ENCODE measurements at places on chromosomes 7 and 10.

DNA sequence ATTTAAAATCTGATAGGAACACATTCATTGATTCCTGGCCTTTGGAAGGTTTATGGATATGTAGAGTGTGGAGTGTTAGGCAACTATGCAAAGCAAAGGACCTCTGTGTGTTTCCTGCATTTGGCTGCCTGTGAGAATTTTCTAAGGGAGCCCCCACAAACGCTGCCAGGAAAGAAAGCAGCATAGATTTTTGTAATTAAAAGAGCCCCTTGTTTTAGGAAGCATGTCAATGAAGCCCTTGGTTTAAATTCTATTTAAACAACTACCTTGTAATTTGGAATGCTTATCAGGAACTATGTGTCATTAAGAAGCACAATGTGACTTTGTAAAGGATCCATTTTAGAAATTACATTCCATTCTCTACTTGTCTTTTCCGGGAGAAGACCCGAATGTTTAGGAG, 742.5 kb downstream of the NXPH1 start:
- no peak for DNase-seq

DNA sequence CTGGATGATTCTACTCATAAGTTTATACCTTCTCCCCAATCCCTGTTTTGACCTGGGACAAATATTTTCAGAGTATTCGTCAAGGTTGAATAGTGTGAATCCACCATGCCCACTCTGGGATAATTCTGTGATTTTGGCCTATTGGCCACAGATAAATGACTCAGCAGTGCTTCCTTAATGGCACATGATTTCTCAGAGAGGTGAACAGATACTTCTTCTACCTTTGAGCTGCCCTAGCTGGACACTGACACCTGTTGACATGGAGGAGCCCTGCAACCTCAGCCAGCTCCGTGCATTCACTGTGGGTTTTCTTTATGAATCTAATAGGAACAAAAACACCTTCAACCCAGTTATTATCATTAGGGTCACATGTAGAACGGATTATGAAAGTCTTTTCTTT, 40.9 kb upstream of the HPS1 start:
- no peak for DNase-seq

GRCh38 chr10:53765311-53765710, 992.7 kb upstream of the MBL2 start:
- DNase-seq, result no peak

- DNase-seq, result no peak
Measured at GRCh38 chr10:96208946-96209345, 62.4 kb downstream of the BLNK start.

DNA sequence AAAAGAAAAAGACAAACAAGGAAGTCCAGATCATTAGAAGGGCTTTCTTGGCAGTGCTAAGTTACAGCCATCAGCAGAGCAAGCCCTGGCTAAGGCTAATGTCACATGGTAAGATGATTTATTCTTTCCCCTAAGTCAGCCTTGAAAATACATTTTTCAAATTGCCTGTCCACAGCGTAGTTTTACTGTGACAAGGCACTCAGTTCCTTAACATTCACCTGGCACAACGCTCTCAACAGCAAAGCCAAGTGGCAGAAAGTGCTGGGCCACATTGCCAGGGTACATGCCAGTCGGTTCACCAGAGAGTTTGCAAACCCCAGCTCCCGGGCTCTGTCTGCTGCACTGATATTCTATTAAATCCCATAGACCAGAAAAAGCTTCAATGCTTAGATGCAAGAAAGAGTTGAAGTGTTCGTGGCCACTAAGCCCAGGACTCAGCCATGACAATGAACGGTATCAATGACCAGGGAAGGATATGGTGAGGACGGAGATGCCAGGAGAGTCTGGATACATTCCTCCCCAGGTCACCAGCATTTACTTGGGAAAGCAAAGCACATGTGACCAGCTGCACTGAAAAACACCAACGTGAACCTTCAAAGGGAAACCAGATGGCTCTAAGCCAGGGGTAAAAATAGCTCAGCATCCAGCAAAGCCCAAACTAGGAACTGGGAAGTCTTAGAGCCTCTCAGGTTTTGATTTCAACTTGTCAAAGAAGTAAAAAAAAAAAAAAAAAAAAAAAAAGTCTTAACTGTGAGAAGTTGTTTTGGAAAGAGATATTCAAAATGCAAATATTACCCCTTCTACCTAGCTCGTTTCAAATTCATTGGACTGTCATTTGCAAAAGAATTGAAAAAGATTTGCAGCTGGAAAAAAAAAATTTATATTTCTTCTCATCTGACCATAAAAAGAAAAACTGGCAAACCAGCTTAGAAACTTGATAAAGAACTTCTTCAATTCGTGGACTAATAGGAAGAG, 23.9 kb upstream of the MPP7 start:
- no peak for DNase-seq

DNA sequence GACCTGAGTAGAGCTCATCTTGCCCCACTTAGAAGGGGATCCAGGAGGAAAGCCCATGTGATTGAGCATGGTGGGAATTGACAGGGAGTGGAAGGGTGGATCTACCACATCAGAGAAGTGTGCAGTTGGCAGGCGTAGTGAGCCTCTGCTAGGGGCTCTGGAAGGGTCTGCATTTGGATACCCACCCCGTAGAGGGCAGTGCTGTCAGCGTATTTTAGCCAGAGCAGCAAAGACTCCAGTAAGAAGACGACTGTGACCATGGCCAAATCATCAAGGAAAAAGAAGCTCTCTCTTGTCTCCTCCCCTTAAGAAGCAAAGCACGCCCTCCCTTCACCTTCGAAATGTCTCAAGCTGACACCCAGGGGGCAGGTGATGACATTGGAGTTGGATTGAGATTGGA, 68.8 kb upstream of the INHBA start:
- no peak for DNase-seq

DNA sequence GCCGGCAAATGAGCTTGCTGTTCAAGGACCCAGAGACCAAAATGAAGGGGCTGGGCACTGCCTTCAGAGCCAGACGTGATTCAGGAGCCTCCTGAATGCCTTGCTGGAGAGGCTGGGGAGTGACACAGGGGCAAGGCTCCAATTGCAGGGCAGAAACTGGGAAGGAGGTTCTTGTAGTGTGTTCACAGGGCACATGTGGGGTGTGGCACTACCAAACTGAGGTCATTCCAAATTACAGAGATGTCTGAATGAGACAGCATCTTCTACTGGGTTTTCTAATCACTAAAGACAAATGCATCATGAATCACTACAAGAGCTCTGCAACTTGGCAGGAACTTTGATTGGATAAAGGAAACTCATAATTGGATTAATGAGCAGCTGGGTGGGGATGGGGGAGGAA, 17.8 kb downstream of the CRTAC1 start:
- no peak for DNase-seq

DNA sequence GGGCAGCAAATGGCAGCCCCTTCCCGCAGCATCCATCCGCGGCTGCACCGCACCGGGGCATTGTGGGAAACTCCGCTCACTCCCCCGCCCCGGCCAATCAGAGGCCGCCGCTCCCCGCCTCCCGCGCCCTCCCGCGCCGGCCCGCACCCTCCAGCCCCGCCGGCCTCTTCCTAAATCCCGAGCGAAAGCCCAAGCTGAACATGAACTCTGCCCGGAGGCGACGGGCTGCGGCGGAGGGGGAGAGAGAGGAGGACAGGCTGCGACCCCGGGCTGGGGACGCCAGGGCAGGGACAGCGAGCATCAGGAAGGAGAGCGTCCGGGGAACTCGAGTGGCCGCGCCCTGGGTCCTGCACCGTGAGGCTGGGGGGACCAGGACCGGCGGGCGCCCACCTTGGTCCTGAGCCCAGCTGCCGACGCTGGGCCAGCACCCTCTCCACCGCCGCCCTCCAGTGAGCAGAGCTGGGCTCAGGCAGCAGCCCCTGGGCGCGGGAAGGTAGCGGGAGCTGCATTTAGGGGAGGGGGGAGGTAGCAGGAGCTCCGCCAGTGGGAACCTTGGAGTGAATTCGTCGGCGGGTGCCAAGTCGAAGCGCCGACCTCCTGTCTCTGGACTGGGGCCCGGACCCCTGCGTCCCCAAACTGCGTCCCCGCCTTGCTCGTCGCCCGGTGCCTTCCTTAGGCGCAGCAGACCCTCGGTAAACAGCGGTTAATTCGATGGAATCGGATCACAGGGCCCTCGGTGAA, at the start of gene DGKI:
Gene DGKI (minus strand): TSS at position 148 of the 741 bp plus-strand sequence.
- no peak for DNase-seq

DNA sequence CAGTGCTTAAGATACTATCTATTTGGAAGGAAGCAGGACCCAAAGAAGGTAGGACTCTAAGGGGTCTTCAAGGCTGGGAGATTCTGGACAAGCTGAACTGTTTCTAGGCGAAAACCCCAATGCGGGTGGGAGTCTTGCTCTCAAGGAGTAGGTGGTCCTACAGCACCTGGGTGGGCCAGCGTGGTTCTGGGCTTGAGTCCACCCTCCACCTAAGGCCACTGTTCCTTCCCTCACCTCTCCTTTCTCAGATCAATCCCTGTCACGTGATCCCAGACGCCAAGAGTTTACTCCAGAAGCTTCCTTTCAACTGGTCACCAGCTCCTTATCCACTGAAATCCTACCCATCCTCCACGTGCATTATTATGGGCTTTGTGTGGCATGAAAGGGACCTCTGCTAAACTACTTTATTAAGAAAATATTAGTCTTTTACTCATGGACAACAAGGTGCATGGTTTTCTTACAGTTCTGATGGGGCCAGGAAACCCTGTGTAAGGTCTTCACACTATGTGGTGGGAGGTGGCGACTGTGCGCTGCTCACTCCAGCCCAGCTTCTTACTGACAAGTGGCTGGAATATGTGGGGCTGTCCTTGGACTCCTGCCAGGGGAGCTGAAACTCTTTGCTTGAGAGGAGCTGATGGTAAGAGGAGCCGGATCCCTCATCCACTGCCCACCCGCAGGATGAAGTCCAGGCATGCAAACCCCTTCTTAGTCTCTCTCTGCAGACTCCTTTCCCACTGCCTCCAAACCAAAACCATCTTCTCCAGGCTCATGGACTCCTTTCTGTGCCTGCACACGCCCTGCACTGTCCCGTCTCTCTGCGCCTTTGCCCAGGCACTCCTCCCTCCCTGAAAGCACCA, 1.6 kb downstream of the ZNF746 start:
- no peak for DNase-seq

GRCh38 chr10:11018432-11018841, 765 bp downstream of the CELF2 start:
- DNase-seq, result no peak

- no peak for DNase-seq
Measured at GRCh38 chr7:16345979-16346958, 75.1 kb downstream of the CRPPA start.

DNA sequence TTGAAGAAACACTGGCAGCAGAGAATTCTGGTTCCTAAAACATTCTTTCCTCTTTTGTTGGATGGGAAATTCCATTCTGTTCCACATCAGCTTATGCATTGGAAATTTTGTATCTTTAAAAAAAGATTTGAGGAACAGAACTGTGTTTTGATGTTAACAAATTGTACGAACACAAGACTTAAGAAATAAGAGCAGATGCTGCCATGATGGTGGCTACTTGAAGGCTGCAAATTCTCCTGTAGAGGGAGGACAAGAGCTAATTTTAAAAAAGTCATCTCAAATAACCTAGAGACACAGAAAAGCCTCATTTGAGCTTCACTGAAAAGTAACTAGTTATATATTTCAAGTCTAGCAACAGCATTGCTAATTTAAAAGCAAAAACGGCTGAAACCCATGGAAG, 29.8 kb downstream of the NDUFB2 start:
- DNase-seq, result no peak

DNA sequence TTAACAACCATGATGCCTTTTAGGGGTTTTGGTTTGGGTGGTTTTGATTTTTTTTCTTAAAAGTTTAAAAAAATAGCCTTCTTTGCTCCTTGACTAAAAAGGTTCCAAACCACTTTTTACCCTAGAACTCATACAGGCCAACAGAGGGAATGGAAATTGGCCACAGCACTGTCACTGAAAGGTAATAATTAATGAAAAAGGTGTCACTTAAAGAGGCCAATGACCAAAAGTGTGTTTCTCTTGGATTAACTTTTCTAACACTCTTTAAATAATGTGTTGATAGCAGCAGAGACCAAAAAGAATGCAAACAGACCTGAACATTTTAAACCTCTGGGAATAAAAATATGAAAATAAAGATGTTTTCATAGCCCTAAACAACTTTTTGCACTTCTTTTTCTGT, 221.1 kb upstream of the TCF7L2 start:
- DNase-seq, result no peak

- DNase-seq, result no peak
Measured at GRCh38 chr7:84663224-84663623, 468.6 kb upstream of the SEMA3A start.

GRCh38 chr7:44373418-44373740, 48.0 kb upstream of the CAMK2B start:
- DNase-seq, result no peak

DNA sequence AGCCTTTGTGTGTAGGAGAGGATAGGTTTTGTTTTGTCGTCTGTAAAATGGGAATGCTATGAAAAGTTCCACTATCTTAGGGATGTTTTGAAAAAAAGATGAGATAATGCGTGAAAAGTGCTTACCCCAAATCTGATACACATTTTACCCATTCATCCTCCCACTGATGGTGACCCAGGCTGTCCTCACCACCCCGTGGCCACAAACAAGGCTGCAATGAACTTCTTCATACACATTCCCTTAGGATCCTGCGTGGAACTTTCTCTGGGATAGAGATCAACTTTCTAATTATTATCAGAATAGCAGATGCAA, 399 bp upstream of the OGDHL start:
- no peak for DNase-seq

- no peak for DNase-seq
Measured at GRCh38 chr10:102649797-102650654, 5.7 kb downstream of the TRIM8 start.

DNA sequence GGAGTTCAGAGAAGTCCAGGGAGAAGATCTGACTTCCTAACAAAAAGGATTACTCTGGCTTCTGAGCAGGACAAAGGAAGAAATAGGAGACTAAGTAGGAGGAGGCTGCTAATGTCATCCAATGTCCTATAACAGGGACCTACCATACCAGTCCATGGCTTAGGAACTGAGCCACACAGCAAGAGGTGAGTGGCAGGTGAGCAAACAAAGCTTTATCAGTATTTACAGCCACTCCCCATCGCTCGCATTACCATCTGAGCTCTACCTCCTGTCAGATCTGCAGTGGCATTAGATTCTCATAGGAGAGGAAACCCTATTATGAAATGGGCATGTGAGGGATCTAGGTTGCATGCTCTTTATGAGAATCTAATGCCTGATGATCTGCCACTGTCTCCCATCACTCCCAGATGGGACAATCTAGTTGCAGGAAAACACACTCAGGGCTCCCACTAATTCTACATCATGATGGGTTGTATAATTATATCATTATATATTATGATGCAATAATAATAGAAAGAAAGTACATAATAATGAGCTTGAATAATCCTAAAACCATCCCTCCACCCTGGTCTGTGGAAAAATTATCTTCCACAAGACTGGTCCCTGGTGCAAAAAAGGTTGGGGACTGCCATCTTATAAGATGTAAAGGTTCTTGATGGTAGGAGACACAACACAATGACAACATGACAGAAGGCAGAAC, 487.4 kb downstream of the PLXDC2 start:
- DNase-seq, result no peak

GRCh38 chr7:95045236-95045923, 138.0 kb downstream of the PPP1R9A start:
- DNase-seq, result no peak

GRCh38 chr10:6244510-6244909, 41.8 kb downstream of the PFKFB3 start:
- no peak for DNase-seq
